ENCODE measurements at places on chromosomes 16 and 17.
A peak's percentile ranks its signal among the peaks of the same experiment; 100 is the strongest.

DNA sequence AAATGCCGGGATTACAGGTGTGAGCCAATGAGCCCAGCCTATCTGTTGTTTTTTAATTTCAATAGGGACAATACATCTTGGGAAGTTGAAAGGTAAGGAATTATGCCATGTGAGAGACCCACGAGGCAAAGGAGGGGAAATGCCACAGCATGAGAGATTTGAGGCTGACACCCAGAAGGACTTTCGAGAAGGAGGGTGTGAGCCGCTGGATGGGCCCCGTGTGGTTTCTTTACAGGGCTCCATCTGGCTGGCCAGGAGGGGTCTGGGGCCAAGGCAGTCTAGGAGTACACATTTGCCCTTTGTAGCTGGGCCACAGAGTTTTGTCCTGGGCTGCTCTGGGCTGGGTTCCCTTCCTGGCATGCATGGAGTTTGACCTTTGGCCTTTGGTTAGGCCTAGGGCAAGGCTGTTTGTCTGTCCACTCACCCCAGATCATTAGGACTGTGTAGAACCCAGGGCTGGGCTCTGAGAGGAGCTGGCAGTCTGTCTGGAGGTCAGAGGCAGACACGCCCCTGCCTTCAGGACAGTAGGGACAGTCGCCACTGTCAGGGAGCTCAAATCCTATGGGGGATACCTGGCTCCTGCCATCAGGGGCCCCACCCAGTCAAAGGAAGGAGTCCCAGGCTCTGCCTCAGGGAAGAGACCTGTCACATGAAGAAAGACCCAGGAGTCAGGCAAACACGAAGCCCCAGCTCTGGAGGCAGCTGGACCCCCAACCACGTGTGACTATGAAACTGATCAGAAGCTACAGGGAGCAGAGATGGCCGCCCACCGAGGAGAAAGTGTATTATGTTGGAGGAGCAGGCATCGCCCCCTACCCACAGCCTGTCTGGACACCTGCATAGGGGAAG, 24.2 kb upstream of the NXPH3 start:
- DNase-seq: no peak

- no peak for DNase-seq
Observed at GRCh38 chr16:80938879-80939260, 67.8 kb downstream of the CMC2 start.

DNA sequence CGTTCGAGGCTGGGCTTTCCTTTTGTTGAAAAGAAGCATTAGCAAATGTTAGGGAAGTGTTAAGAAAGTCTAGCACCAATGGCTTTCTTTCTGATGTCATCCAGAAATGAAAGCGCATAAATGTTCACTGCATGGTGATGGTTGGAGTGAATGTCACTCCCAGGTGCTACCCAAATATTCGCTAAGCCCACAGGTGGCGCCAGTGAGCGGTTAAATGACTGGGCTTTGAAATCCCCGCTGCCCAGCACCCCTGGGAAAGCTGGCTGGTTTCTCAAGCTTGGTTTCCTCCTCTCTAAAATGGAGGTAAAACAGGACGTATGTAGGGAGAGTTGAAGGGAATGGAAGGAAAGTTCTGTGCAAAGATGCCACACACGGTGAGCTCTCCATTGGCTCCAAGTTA, 104.4 kb downstream of the IRX5 start:
- DNase-seq: no peak

GRCh38 chr17:78146881-78147280, 696 bp downstream of the C17orf99 start:
- DNase-seq: no peak

DNA sequence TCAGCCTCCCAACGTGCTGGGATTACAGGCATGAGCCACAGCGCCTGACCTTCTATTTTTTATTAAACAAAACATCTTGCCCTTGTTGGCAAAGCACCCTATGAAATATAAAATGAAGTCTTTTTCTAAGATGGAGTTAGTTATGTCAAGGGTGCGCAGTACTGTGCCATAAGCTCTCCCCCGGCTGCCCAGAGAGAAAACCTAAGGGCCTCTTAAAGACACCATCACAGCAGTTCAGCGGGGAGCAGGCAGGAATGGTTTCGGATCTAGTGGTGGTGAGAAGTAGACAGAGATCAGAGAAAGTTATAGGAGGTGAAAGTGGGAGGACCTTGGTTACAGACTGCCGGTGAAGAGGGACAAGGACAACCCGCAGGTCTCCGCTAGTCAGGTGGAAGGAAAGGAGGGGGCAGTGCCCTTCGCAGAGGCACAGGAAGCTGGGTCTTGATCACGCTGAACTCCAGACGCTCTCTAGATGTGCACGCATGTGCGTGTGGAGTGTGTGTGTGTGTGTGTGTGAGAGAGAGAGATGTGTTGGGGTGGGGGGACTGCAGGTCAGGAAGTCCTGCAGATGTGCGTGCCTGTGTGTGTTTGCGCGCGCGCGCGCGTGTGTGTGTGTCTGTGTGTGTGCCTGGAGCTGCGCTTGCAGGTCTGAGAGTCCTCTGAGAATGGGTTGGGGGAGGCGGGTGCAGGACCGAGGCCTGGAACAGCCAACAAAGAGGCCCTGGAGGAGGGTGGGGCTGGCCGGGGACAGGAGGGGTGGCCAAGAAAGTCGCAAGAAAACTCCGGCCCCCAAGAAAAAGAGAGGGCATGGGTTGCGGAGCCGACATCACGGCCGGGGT, 748 bp upstream of the CMTM3 start:
- DNase-seq: no peak

DNA sequence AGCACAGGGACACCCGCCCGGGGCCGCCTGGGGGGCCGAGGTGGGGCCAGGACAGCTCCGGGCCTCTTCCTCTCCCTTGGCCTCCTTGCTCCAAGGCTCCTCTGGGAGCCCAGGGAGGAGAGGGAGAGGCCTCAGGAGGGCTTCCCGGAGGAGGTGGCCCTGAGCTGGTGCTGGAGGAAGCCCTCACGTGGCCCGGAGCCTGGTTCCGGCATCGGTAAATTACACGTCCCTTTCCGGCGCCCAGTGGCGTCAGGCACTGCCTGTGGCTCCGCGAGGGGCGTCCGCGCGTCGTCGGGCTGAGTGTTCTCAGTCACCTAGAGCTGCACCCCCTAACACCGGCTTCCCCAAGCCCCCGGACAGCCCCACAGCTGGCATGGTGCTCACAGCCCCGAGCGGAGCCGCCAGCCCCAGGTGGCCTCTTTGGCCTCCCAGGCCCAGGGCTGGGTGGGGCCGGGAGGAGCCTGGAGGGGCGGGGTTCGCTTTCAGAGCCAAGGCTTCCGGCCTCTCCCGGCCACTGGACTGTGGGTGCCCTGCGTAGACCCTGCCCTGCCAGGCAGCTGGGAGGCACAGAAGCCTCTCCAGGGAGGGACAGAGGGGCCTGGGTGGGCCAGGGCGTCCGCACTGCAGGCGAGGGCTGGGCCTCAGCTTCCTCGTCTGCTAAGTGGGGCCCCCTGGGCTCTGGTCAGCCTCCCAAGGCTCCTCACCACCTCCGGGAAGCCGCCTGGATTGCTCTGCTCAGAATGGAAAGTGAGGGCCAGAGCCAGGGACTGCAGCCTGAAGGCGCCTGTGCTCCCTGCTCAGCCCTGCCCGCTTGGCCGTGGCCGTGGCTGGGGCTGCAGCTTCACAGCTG, 27.9 kb upstream of the SSTR5 start:
- DNase-seq: no peak

DNA sequence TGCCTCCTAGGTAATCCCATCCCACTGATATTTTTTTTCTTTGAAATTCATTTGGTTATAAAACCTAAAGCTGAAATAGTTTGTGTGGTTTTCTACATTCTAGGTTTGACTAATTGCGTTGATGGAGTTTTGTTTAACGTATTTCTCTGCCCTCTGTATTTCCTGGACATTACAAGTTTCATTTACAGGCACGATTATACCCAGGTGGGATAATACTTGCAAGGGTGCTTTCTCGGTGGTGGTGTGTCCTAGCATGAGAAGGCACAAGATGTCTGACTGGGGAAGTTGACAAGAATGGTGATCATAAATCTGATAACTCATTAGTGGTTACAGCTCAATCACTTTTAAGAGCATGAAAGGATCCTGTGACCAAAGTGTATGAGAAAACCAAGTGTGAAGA, 45.0 kb downstream of the DYNLRB2 start:
- no peak for DNase-seq

DNA sequence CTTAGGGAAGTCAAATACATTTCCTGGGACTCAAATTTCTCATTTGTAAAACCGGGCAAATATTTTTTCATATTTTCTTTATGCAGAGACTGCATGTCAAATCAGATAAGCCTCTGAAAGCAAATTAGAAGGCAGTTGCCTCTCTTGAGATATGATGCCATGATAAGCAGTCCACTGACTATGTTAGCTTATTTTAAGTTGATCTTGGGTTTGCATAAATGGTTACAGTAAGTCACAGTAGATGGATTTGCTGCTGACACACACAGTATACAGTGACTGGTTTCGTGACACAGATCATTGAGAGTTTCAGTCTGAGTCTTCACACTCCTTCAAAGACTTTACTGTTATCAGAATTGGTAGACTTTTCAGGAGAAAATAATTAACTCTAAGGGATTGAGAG, 927.6 kb upstream of the CDH8 start:
- DNase-seq: no peak

- no peak for DNase-seq
Observed at GRCh38 chr16:11180489-11180888, 75.5 kb downstream of the SOCS1 start.

DNA sequence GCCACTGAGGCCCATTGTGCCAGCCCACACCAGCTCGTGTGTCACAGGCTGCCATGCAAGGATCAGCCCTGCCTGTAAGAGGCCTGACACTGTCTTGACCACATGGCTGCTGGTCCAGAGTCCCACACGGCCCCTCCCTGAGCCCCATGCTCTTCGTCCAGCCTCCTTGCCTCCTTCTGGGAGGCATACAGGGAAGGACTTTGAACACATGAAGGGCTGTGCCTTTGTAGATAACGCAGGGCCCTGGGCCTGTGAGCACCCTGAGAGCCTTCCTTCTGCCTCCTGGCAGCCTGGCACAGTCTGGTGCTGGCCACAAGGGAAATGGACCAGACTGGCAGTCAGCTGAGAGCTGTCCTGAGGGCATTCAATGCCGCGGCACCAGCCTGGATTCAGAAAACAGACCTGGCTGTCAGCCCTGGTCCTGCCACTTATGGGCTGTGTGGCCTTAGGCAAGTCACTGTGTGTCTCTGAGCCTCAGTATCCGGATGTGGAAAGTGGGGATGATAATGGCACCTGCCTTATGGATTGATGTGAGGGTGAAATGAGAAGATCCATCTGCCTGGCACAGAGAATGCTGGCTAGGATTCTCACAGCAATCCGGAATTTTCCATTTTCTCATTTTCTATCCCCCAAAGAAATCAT, 19.2 kb upstream of the SPNS2 start:
- DNase-seq: no peak

DNA sequence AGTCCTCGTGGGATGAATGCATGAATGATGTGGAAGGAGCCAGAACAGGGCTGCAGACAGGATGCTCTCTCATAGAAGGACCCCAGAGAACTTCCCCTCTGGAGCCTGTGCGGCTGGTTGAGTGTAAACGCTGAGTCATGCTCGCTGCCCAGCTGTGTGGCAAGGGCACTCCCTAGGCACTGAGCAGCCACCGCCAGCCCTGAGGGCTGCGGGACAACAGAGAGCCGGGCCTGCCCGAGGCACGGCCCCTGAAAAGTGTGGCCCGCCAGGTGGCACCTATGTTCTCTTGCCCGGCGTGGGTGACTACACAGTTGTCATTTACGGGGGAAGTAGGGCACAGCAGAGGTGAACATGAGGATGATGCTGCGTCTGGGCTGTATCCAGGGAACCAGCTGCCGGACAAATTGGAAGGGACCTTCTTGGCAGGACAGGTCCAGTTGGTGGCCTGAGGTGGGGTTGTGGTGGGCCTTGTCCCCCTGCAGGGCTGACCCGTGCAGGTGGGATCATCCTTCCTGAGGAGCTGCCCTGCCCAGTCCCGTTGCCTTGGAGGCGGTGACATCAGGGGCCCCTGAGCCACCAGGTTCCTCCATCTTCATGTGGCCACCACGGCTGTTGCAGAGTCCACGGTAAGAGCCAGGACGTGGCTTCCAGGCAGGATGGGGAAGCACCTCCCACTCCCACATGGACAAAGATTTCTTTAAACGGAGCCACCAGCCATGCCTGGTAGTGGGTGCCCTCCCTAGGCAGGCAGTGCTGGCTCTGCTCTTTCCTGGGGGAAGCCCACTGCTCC, 94.8 kb upstream of the CBX4 start:
- DNase-seq: peak; percentile 25

GRCh38 chr17:74619077-74619673, 4.4 kb downstream of the CD300E start:
- DNase-seq: no peak

GRCh38 chr17:57032343-57032742, 52.7 kb upstream of the AKAP1 start:
- no peak for DNase-seq

GRCh38 chr16:24800586-24800985, 45.2 kb upstream of the SLC5A11 start:
- DNase-seq: no peak

- no peak for DNase-seq
Observed at GRCh38 chr16:4692460-4693295, 684 bp upstream of the NUDT16L1 start.

DNA sequence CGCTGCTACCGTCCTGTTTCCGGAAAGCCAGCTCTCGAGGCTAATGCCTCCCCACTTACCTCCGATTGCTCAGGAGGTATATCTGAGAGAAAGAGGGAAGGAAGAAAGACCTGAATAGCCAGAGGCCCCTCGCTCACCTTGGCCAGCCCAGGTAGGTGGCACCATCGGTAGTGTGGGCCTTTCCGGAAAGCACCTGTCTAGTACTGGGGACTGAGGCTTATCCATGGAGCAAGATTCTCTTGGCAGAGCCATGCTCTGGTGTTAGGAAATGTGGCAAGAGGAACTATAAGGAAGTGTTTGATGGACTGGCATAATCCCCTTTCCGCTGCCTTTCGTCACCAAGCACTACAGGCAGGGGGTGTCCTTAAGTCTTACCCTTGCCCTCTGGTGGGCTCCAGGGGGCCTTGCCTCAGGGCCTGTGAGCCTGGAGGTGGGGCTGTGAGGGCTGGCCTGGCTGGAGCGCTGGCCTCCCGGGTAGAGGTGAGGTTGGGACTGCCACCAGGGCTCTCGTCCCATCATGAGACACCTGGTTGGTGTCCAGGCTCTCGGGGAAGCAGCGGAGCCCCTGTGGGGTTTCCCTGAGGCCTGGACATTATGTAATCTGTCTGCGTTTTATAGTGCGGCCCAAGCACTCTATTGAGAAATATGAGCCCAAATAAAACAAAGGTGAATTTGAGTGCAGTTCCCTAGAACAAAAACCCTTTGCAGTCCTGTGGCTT, 2.9 kb downstream of the CMIP start:
- DNase-seq: no peak

- DNase-seq: no peak
Observed at GRCh38 chr17:43898446-43898845, 8.9 kb downstream of the MPP2 start.

- DNase-seq: no peak
Observed at GRCh38 chr16:88616320-88616719, 22.1 kb upstream of the IL17C start.

- no peak for DNase-seq
Observed at GRCh38 chr17:67686241-67686640, 31.5 kb upstream of the NOL11 start.

GRCh38 chr17:49338883-49339282, 23.2 kb downstream of the ZNF652 start:
- no peak for DNase-seq

- no peak for DNase-seq
Observed at GRCh38 chr17:40471846-40472732, 28.8 kb downstream of the IGFBP4 start.

- DNase-seq: no peak
Observed at GRCh38 chr16:11547118-11547916, 39.4 kb downstream of the LITAF start.

GRCh38 chr17:22717211-22717610, 1024.9 kb downstream of the KCNJ18 start:
- DNase-seq: no peak

GRCh38 chr17:57832314-57833178, 17.3 kb downstream of the MRPS23 start:
- DNase-seq: no peak
